ENCODE measurements at places on chromosomes 12 and 14. TPM values are rescaled to one million over a fixed set of nuclear protein-coding genes. Genes with fewer than 3 reads are reported as not detected.

TRIM9 gene
- 28.9 TPM for total RNA-seq

FBXL14 gene
- 15.0 TPM for total RNA-seq

TMTC1 gene
- 87.6 TPM for total RNA-seq

GLTP gene
- 60.5 TPM for total RNA-seq

DAAM1 gene
- 67.1 TPM for total RNA-seq

PDZRN4 gene
- 10.9 TPM for total RNA-seq

GAS2L3 gene
- total RNA-seq = 37.7 TPM

GRCh38 chr14:55749201-55749812, 169.3 kb downstream of the KTN1 start:
- no peak for DNase-seq

- no peak for DNase-seq
These were observed 76.7 kb upstream of the ELK3 start for GRCh38 chr12:96117460-96117859.

- no peak for DNase-seq
These were observed 127.2 kb downstream of the CMAS start for GRCh38 chr12:22173177-22173576.

GRCh38 chr14:64707661-64708060, 3.4 kb downstream of the PLEKHG3 start:
- no peak for DNase-seq

- no peak for DNase-seq
These were observed 232.4 kb downstream of the RGS6 start for GRCh38 chr14:72164420-72165228.

DNA sequence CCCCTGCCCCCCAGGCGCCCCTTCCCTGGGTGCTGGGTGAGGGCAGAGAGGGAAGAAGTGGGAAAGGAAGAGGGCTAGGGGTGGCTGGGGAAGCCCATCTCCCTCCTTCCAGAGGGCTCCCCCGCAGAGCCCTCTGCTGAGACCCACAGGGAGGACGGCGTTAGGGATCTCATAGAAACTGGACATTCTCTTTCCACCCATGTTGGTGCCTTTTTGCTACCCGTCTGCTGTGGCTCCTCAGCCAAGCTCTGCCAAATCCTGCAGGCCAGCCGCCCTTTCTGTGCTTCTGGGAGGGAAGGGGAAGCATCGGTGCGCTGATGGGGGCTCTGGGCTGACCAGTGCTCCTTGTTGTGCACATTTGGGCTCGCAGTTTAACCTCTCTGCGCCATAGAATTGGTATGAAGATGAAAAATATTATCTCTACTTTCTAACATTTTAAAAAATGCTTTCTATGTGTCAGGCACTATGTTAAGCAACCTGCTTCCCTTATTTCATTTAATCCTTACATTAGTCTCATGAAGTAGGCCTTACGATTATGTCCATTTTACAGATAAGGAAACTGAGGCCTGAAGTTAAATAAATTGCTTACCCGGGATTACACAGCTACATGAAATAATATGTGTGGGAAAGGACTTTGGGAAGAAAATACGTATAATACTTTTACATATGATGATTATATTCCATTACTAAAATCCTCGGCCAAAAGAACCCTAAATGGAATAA, 981 bp downstream of the SLC48A1 start:
- no peak for DNase-seq

GRCh38 chr14:72420749-72421474, 473.0 kb downstream of the DPF3 start:
- DNase-seq = peak; percentile 68

All from spinal cord (tissue), 10 donors.